Mesenteric fat pad (tissue), 1 donor: ENCODE measurements at places on chromosomes 13 and 19. TPM values are rescaled to one million over a fixed set of nuclear protein-coding genes. Genes with fewer than 3 reads are reported as not detected.

The FOXA3 gene
- total RNA-seq = not detected

The SCEL gene
- total RNA-seq = 0.13 TPM

The CPAMD8 gene
- total RNA-seq = 8.4 TPM

The ELAVL3 gene
- total RNA-seq = not detected

DNA sequence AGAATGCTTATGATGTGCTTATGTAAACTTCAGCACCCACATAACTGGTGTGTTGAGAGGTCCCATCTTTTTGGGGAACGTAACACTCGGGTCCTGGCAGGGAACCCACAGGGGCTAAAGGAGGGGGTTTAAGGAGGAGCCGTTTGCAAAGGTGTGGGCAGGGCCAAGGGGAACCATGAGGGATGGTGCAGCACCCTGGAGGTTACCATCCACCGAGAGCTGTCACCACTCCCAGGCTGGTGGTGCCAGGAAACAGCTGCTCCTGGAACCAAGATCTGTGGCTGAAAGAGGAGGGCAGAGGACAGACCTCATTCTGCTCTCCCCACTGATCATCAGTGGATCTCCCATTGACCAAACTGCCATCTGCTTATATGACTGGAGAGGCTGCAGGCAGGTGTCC is 23.2 kb upstream of the CYP4F8 start:
- DNase-seq = no peak

DNA sequence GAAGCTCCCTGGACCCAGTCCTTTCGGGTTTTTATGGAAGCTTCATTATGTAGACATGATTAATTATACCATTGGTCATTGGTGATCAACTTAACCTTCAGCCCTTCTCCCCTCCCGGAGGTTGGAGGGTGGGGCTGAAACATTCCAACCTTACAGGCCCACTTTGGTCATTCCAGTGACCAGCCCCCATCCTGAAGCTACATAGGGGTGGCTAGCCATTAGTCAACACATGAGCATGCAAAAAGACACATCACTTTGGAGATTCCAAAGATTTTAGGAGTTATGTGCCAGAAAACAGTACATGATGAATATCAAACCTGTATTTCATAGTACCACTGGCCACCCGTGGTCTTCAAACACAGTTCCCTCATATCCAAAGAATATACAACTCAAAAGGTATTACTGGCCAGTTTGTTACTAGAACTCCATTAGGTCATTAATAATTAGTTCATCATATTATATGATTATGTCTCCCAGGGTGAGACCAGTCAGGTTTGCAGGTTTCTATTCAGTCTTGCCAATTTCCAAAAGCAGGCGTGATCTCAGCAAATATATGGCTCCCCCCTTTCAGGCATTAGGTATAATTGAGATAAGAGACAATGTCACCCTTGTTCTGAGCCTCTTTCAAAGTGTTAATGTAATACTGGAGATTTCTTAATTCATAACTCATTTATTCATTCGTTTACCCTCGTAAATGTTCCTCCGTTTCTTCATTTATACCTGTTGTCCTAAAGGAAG is 11.1 kb downstream of the PPP5C start:
- DNase-seq = peak; percentile 28

GRCh38 chr13:79541426-79542049 is 60.6 kb downstream of the NDFIP2 start:
- no peak for DNase-seq

DNA sequence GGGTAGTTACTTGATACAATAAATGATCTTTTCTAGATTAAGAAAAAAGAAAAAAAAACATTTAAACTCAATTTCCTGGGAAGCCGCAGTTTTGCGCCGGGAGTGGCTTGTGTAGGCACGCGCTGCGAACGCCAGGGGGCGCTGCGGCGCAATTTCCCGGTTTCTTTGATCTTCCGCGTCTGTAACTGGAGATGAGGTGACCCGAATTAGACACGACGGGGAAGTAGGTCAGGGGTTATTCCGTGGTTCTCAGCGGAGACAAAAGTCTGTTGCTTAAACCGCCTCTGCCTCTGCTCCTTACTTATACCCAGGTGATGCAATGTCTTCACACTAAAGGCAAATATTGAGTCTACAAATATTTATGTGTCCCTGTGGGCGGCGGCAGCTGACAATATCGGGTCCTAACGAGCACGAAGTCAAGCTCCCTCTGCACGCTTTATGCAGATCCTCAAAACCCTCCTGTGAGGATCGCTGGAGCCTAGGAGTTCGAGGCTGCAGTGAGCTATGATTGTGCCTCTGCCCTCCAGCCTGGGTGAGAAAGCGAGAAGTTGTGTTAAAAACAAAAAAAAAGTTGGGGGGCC is 15.2 kb downstream of the STXBP2 start:
- DNase-seq = peak; percentile 94

GRCh38 chr19:4067396-4068046 is 822 bp upstream of the ZBTB7A start:
- DNase-seq = no peak

GRCh38 chr13:98940325-98941001 is 37.4 kb downstream of the DOCK9 start:
- DNase-seq = no peak

GRCh38 chr13:41028051-41028450 is 8.9 kb upstream of the ELF1 start:
- DNase-seq = no peak

DNA sequence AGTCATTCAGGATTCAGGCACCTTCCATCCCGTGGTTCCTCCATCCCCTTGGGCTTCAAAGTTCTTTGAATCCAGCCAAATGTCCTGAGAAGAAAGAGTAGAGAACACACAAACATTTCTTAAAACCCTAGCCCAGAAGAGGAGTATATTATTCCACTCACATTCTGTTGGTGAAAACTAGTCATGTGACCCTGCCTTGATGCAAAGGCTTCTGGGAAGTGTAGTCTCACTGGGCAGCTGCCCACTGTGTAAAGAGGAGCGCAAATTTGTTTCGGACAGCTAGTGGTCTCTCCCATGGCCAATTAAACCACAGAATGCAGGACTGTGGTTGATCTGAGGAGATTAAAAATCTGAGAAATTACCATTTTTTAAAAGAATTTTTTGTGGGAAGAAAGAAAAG is 304.4 kb downstream of the SUCLA2 start:
- DNase-seq = no peak

DNA sequence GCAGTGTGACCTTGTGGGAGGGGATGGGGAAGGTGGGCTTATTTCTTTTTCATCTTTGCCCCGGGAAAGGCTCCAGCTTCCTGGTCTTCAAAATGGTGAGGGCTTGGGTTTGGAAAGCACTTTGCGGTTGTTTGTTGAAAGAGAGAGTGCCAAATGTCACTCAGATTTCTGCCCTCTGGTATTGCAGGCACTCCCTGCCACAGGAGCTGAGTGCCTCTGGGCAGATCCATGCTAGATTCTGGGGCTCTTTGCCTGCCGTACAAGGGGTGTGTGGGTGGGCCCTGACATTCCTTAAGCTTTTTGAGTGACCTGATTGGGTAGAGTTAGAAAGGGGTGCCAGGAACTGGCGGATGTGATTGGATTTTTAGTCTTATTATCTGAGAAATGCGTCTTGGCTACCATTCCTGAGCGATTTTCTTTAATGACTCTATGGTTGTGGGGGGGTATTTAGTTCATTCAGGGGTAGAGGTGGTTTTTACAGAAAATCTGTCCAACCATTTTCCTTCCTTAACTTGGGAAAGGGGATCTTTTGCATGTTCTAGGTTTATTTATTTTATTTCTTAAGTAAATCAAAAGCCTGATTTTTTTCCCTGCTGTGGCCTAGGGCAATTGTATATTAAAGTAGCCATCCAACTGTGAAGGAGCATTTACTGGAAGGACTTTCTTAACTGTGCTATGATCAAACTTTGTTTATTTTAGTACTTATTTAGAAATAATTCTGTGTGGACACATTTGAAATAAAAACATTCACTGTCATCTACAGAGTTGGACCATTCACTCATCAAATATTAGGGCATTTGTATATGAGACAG is 3.2 kb downstream of the ARHGAP35 start:
- peak; percentile 45 for DNase-seq

- DNase-seq = no peak
These were observed 30.1 kb downstream of the DNAJC3 start for GRCh38 chr13:95707035-95707434.

DNA sequence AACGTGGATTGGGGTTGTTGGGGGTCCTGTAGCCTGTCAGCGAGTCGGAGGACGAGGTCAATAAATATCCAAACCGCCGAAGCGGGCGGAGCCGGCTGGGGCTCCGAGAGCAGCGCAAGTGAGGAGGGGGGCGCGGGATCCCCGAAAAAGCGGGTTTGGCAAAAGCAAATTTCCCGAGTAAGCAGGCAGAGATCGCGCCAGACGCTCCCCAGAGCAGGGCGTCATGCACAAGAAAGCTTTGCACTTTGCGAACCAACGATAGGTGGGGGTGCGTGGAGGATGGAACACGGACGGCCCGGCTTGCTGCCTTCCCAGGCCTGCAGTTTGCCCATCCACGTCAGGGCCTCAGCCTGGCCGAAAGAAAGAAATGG is 754 bp upstream of the SIX5 start:
- no peak for DNase-seq

DNA sequence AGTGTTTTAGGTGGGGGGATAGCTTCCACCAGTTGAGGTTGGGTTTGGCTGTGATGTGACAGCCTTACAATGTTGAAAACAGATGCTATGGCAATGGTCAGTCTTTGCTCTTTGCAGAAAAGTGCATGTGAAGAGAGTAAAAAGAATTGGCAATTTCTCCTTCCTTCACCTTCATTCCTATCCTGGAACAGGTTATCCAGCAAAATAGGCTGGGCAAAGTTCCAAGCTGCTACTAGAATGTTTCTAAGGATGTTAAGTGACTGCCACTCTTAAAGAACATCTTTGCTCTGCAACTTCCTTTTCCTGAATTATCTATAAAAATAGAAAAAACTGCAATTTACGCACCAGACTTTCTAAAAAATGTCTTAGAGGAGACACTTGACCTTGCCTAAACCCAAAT is 50.1 kb upstream of the MYCBP2 start:
- DNase-seq = no peak

DNA sequence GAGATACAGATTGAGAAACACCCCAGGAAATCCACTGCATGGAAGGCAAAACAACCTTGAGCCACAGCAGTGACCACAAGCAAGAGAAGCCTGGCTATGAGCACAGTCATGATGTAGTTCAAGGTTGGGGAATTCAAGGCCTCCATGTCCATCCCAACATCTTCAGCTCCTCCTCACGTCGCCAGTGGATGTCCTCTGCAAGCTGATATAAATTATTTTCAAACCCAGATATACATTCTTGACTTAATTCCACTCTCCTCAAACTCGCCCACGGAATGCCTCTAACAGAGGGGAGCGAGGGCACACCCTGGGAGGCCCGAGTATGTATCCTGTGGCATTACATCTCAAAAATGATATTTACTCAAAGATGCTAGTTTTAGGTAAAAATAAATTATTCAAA is 105.5 kb downstream of the SHISA2 start:
- no peak for DNase-seq
